ENCODE measurements at places on chromosomes 16 and 17. TPM values are rescaled to one million over a fixed set of nuclear protein-coding genes. Genes with fewer than 3 reads are reported as not detected.

Gene ZG16B
- not detected for total RNA-seq

Gene KRT17
- total RNA-seq: 13.6 TPM

Gene TBC1D26
- total RNA-seq: not detected

Gene PERCC1
- not detected for total RNA-seq

Gene CHST5
- total RNA-seq: 3.6 TPM

Gene IGF2BP1
- not detected for total RNA-seq

Gene CALB2
- not detected for total RNA-seq

Gene CD7
- total RNA-seq: 2.0 TPM

Gene FN3K
- 16.5 TPM for total RNA-seq

Gene ADCY7
- total RNA-seq: 15.1 TPM

Gene CASKIN1
- total RNA-seq: not detected

Gene CEP20
- 8.2 TPM for total RNA-seq

Gene PRKCB
- total RNA-seq: 10.6 TPM

Gene RHBDL3
- total RNA-seq: not detected

Gene MYH13
- 2.6 TPM for total RNA-seq

Gene BCO1
- total RNA-seq: not detected

Gene ARHGAP44
- 239 TPM for total RNA-seq

Gene KLHDC4
- total RNA-seq: 69.4 TPM

Gene GRAP
- 92.2 TPM for total RNA-seq

Measured in stomach (tissue), 19 donors.